ENCODE measurements at places on chromosomes 7 and 10.

GRCh38 chr7:95794917-95795515, 22.7 kb downstream of the DYNC1I1 start:
- no peak for DNase-seq

DNA sequence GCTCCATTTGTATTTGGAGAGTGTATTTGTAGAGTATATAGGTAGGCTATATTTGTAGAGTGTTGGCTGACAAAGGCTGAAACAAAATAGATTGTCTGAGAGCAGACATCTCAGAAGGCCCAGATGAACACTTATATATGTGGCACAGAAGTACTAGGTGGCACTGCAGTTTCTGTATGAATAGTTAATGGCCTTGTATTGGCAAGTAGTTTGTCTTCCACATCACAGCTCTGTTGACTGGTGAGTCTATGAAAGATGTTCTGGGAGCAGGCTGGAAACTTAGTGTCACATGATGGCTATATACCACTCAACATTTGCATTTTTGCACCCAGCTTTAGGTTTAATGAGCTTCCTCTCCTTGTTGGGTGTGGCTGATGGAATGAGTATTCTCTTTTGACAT, 51.9 kb downstream of the CCNY start:
- no peak for DNase-seq

DNA sequence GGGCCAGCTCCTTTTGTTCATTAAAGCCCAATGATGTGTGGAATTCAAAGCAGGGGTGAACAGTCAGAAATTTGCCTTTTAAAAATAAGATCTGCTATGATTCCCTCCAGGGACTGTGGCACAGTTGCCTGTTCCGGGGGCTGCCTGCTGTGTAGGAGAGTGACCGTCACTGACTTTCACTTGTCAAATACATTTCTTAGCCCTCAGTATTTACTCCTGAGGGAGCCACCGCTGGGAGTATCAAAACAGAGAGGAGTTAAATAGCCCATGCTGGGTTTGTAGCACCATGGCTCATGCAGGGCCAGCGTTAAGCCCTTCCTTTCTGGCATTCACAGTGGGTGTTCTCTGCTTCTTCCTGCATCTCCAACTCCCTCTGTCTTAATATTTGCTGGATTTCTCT, 897.8 kb downstream of the SORCS3 start:
- no peak for DNase-seq

DNA sequence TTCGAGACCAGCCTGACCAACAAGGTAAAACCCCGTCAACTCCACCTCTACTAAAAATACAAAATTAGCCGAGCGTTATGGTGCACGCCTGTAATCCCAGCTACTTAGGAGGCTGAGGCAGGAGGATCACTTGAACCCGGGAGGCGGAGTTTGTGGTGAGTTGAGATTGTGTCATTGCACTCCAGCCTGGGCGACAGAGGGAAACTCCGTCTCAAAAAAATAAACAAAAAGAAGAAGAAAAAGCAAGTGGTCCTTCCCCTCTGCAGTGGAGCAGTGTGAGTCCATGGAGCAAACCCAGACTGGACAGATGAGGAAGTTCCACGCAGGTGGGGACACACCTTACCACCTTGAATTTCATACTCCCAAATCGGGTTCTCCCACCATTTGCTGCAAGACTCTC, 13.1 kb upstream of the SERPINE1 start:
- DNase-seq: no peak

- no peak for DNase-seq
Observed at GRCh38 chr10:119501690-119502089, 40.8 kb downstream of the RGS10 start.

DNA sequence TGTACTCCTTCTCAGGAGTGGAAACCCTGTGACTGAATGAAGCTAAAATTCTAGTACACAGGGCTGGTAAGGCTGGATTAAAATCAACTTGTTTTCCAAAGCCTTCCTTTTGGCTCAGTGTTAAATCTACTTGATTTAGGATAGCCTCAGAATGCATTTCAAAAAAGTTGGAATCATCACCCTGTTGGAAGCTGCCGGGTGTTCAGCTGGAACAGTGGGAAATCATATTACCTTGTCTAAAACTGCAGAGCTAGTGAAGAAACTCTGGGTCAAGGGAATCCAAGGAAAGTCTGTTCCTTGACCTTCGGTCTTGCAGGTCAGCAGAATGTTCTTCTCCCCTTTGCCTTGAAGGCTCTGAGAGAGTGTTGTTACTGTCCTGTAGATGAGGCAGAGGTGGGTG, 252.1 kb upstream of the INHBA start:
- DNase-seq: no peak

DNA sequence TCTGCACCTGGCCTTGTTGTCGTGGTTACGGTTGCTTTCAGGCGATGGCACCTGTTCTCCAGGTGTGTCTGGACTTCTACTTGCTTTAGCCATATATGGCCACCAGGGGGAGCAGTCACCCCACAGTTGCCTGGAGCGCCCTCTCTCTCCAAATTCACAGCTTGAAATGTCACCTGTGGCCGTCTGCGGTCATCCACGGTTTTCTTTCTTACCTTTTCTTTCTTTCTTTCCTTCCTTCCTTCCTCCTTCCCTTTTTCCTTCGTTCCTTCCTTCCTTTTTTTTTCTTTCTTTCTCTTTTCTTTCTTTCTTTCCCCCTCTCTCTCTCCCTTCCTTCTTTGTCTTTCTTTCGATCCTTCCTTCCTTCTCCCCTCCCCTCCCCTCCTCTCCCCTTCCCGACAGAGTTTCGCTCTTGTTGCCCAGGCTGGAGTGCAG, 150.5 kb upstream of the VKORC1L1 start:
- no peak for DNase-seq

GRCh38 chr10:52940921-52941320, 168.3 kb upstream of the MBL2 start:
- no peak for DNase-seq

- DNase-seq: no peak
Observed at GRCh38 chr10:74027702-74028101, 29.8 kb downstream of the VCL start.

DNA sequence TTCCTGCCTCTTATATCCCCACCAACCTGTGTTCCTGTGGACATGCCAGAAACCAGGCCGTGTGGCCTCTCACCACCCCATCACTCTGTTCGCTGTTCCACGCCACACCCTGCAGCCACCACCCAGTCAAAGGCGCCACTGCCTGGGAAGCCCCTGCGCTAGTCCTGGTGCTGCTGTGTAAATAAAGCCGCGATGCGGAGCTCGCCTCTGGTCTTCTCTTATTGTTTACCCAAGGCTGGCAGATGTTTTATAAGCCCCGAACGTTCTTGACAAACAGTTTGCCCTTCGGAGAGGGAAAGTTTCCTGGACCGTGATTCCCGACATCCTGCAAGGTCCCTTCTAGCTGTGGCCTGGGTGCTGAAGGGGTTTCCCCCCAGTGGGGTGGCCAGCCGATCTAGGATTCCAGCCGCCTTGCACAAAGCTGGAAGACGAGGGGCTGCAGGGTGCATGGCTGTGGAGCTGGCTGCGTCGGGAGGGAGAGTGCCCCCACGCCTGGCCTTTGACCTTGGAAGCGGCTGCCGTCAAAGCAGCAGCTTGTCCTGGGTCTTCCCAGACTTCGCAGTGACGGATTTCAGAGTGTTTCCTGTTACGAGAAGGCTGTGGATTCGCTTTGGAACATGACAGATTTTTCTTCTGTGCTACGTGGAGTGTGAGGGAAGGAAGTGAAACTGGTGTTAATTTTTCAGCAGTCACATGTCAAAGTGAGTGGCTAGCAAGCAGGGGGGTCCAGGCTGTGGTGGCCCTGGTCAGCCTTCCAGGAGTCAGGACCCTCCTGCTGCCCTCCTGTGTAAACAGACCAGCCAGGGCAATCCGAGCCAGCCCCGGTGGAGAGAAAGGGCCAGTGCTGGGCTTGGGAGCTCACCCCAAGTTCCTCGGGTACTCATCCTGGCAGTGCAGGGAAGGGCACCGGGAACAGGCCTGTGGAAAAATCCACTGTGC, 61.6 kb downstream of the LHPP start:
- no peak for DNase-seq

- no peak for DNase-seq
Observed at GRCh38 chr7:82668676-82669075, 225.1 kb upstream of the CACNA2D1 start.

DNA sequence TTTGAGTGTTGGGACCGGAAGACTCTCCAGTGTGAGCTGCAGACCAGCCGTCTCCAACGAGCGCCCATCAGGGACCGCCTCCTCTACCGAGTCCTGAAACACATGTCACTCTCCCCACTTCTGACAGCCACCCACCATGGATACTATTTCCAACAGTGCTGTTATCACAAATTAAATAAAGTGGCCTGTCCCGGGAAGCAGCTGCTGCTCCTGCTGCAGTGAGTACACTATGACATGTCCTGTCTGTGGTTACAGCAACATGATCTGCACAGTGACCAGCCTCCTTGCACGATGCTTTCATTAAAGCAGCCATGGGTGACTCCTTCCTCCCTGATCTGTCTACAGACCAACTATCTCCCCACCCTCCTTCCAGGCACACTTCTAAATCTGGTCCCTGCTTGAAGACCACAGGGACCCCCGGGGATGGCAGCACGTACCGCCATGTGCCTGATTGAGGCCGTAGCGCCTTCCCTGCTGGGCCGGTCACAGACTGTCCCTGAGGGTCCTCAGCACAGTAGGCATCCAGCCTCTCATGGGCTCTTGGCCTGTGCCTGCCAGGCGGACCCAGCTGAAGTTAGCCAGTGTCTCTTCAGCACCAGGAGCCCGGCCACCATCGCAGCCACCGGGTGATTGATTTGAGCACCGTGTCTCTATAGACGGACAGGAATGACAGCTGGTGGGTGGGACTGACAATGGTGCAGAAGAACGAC, 58.8 kb downstream of the TCERG1L start:
- no peak for DNase-seq

DNA sequence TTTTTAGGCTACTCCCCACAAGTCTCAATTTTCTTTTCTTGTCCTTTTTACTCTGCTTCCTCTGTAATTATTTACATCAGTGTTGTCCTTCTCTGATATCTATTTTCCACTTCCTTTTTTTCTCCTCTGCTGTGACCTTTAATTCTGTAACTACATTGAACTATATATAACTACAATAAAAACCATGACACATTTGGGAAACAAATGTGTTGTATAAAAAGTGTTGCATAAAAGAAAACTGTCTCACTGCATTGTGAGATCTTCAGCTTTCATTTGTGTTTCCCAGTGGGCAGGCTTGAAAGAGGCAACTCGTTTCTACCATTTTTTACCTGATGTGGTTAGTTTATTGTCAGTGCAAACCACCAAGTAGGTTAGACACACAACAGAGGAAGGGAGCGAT, 483.9 kb upstream of the NRP1 start:
- DNase-seq: no peak

DNA sequence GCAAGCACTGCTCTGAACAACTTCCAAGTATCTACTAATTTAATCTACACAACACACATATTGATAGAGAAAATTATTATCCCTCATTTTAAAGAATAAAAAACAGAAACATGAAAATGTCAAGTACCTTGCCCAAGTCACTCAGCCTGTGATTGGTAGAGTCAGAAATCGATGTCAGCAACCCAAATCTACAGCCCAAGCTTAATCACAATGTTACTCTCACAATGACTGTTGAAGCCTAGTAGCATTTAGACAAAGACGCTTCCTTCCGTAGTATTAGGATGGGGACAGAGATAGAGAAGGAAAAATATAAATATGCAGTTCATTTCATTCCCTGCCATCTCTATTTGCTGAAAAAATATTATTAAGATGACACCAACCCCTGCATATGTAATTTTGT, 242.5 kb downstream of the ELMO1 start:
- DNase-seq: no peak

- DNase-seq: no peak
Observed at GRCh38 chr10:58782876-58783851, 270.5 kb downstream of the BICC1 start.

- no peak for DNase-seq
Observed at GRCh38 chr10:107284187-107284586, 119.7 kb upstream of the SORCS1 start.

GRCh38 chr10:86073199-86073977, 293.2 kb downstream of the GRID1 start:
- DNase-seq: no peak

GRCh38 chr7:139854124-139854511, 25.1 kb downstream of the TBXAS1 start:
- no peak for DNase-seq

GRCh38 chr10:91587710-91588638, 44.9 kb downstream of the PPP1R3C start:
- DNase-seq: no peak

DNA sequence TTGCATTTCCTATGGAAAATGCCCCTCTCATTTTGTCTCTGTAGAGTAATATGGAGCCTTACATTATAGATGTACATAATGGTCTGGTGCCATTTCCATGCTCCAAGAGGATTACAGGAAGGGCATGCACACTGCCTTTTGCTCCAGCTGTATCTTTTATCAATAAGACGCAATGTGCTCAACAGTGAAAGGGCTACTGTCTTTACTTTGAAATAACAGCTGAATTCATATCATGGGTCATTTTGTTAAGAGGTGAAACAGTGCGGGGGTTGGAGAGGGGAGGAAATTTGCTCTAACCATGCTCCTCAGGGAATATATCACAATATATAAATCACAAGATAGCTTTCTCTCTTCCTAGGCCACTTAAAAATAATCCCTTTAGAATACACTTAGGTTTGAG, 77.7 kb downstream of the ICA1 start:
- DNase-seq: peak; percentile 28

DNA sequence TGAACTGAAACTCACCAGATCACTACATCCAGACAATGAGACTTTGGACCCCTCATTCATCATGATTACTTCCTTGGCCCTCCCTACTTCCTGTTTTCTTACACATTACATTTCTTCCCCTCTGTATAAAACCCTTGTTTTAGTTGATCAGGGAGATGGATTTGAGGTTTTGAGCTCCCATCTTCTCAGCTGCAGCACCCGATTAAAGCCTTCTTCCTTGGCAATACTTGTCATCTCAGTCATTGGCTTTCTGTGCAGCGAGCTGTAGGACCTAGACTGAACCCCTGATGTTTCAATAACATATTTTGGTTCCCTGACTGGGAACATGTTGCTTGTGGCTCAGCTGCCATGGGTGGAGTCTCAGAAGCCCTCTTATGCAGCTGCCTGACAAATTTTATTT, 33.1 kb downstream of the NOLC1 start:
- DNase-seq: no peak

DNA sequence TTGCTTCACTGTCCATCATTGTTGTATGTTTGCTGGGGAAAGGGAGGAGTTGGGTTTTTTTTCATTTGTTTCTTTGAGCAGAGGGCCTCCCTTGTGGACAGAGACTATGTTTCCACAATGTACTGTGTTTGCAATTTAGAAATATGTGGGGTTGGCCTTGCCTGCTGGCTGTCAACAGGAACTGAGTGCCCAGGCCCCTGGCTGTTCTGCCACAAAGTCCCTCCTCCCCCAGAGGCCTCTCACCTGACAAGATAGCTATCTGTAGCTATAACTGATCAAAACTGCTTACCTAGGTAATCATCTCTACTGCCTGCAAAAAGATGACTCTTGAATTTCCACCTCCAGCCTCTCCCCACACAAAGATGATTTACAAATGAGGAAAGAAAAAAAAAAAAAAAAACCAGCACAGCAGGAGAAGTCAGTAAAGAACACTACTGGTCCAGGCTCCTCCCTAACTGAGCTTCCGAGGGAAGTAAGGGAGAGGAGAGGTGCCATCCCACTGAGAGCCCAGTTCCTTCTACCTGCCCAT, 121.8 kb downstream of the SGMS1 start:
- DNase-seq: no peak

Data from NCI-H524 treated with DMSO at 0.1 percent for 48 hours (cell line).